ENCODE measurements at places on chromosomes 4 and X.

DNA sequence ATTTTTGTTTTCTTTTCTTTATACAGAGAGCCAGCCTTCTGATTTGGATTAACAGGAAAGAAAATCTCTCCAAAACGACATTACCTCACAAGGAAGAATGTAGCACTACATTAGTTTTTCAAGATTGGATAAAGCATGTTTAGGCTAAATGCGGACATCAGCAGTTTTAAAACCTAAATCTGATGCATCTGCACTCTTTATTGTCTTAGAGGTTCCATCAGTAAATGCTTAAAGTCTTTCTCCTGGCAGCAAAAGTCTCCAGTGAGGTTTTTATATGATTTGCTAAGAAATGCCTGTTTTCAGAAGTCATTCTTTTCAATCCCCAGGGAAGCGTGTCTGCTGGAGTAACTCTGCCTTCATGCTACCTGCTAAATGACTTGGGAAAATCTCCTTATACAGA lies 912.9 kb upstream of the INTU start:
- no peak for DNase-seq

DNA sequence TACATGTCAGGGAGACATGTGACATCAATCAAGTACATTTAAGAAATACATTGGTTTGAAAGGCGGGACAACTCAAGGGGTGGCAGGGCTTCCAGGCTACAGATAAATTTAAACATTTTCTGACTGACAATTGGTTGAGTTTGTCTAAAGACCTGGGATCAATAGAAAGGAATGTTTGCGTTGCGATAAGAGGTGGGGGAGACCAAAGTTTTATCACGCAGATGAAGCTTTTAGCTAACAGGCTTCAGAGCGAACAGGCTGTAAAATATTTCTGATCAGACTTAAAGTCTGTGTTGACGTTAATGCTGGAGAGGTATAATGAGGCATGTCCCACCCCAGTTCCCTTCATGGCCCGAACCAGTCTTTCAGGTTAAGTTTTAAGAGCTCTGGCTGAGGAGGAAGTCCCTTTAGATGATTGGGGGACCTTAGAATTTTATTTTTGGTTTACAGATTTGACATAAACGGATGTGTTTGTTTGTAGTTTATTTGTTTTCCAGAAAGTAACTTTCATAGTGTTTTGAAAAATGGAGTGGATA lies 346.7 kb upstream of the RASGEF1B start:
- no peak for DNase-seq

DNA sequence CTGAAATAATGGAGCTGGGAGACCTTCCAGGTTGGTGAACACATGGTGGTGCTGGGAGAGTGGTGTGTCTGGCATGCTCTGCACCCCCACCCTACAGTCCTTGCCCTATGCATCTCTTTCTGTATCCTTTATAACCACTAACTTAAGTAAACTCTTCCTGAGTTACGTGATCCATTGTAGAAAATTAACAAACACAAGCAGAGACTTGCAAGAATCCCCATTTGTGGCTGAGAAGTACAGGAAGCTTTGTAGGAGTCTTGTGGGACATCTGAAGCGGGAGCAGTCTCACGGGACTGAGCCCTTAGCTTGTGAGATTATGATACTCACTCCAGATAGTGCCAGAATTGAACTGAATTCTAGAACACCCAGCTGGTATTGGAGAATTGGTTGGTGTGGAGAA lies 14.3 kb upstream of the FAM13A start:
- DNase-seq, result no peak

DNA sequence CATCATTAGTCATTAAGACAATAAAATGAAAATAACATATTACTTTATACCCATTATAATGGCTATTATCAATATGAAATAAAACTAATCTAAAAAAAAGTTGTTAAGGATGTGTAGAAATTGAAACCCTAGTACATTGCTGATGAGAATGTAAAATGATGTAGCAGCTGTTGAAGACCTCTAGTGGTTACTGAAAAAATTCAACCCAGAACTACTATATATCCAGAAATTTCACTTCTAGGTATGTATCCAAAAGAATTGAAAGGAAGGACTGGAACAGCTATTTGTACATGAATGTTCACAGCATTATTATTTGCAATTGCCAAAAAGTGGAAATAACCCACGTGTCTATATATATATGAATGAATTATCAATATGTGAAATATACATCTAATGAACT lies 180.3 kb upstream of the KLHL4 start:
- no peak for DNase-seq

GRCh38 chr4:183986971-183987946 lies 82.2 kb downstream of the STOX2 start:
- DNase-seq, result no peak

GRCh38 chr4:56371426-56372220 lies 15.7 kb downstream of the AASDH start:
- no peak for DNase-seq

DNA sequence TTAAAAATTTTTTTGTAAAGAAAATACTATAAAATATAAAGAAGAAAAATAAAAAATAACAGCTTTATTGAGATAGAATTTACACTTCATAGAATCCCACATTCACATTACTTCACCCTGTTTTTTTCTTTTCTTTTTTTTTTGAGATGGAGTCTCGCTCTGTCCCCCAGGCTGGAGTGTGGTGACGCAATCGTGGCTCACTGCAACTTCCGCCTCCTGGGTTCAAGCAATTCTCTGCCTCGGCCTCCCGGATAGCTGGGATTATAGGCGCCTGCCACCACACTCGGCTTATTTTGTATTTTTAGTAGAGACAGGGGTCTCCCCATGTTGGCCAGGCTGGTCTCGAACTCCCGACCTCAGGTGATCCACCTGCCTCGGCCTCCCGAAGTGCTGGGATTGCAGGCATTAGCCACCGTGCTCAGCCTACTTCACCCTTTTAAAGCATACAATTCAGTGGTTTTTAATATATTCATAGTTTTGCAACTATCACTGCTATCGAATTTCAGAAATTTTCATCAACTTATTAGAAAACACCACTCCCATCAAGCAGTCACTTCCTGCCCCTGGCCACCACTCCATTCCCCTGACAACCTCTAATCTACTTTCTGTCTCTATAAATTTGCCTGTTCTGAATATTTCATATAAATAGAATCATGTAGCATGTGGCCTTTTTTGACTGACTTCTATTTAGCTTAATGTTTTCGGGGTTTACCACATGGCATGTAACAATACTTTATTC lies 48.7 kb downstream of the TMEM131L start:
- no peak for DNase-seq

- no peak for DNase-seq
These were observed 249.6 kb downstream of the COL25A1 start for GRCh38 chr4:109052821-109053220.

GRCh38 chrX:35562395-35562794 lies 235.7 kb upstream of the MAGEB16 start:
- DNase-seq, result no peak

DNA sequence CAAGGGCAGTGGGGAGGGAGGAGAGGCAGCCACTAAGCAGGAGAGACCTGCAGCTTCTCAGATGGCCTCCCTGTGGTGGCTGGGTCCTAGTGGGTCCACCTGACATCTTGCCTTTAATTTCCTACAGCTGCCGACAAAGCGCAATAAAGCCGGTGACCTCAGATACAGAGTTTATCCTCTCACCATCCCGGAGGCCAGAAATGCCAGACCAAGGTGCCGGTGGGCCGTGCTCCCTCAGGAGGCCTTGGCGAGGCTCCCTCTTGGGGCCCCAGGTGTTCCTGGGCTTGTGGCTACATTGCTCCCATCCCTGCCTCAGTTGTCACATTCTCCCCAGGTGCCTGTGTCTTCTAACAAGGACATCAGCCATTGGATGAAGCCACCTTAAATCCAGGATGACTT lies 103.0 kb downstream of the ADRA2C start:
- DNase-seq, result no peak

DNA sequence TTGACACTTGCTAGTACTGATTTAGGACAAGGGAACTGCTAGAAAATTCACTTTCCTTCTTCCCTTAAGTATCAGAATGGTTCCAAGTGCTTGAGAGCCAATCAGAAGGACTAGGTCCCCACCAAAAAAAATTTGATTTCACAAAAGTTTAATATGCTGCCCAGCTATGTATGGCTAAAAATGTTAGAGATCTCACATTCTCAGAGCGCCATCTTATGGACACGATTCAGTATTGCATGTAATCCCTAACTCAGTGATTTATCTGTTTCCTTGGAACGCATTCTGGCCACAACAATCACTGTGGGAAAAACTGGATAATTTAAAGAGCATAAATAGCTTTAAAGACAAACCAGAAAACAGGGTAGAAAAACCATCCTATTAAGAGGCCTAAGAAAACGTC lies 255.1 kb upstream of the GPC4 start:
- no peak for DNase-seq

DNA sequence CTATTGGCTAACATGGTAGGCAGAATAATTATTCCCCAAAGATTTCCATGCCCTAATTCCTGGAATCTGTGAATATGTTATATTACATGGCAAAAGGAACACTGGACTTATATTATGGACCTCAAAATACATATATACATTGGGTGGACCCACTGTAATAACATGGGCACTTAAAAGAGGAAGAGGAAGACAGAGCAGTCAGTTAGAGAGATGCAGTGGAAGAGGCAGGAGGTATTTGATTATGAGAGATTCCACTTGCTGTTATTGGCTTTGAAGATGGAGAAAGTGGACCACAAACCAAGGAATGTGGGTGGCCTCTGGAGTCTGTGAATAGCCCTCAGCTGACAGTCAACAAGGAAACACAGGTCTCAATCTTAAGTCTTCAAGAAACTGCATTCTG lies 14.0 kb upstream of the ART3 start:
- DNase-seq, result no peak

DNA sequence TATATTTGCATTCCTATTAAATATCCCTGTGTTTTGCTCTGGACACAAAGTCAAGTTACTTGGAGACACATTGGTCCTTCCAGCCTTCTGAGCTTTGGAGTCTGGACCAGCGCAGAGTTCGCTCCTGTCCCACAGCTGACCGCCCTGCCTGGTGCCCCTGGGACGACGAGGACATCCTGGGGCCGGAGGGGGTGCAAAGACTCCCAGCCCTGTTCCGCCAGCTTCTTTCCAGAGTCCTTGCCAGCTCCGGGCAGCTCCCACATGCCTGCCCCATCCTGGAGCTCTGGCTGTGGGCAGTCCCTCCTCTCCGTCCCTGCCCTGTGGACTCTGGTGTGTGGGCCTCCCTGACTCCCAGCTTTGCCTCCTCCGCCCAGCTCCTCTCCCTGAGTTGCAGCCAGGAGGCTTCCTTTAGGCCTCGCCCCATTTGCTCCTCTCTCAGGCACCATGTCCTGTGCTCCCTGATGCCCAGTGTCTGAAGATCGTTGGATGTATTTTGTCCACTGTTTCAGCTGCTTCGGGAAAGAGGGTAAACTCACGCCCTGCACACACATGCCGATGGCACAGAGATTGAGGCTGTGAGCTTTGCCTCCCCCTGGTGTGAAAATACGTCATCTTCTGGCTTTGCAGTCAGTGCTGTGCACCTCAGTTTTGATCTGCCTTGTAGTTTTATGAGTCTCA lies 4.9 kb upstream of the PCGF3 start:
- no peak for DNase-seq

DNA sequence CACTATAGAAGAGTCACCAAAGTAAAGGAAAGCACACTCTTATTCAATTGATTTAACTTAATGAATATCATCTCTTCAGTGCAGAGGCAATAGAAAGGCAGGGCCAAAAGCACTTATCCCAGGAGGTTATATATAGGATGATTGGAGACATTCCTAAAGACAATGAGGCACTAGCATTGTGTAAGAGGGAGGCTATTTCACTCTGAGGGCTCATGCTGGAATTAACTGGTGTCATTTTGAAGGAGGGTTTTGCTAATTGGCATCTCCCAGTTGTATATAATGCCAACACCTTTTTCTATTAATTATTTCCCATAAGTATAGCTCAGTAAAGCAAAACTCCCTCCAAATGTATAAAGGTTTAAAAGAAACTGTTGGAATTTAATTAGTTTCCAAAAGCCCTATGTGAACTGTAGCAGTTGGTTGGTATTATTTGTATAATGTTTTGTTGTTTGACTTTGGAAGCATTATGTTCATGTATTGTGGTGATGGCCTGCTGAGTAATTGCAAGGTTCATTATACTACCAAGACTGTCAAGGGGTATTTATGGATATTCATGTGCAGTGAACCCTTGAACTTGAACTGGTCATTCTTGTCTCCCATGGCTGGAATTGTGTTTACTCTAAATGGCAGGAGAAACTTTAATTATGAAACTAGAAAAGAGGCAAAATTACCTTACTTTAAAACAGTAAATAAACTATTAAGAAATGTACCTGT lies 270.3 kb downstream of the BMPR1B start:
- DNase-seq, result no peak

GRCh38 chr4:129094347-129094746 lies 1.0 kb upstream of the SCLT1 start:
- DNase-seq, result no peak

- no peak for DNase-seq
These were observed 19.1 kb downstream of the MAGED2 start for GRCh38 chrX:54826598-54826997.
